Right lung (tissue), 10 donors: ENCODE measurements at places on chromosomes 1 and 21.

DNA sequence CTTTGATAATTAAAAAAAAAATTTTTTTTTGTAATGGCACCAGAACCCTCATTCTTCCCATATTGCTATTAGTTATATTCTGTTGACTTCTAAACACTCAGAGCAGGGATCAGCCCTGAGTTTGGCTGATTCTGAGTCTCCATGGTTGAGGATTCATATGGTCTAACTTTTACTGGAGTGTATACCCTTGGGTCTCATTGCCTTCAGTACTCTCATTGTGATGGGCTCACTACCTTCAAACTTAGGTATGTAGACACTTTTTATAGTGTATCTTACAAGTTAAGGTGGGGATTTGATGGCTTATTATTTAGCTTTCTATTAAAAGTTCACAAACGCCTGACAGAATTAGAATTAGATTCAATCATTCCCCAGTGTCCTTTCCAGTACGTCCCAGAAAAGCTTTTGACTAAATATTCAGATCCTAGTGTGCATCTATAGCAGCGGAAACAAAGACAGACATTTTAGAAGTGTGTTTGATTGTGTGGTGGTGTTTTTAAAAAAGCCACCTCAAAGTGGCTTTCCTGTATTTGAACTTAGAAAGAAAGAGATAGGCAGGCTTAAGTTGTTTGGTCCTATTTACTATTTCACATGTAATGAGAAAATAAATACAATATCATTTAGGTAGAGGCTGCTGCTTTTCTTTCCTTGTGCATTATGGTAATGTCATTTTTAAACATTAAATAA, 1.4 kb downstream of the MACF1 start:
- DNase-seq, result no peak

GRCh38 chr1:63813829-63814277, 40.0 kb downstream of the ROR1 start:
- DNase-seq, result no peak

DNA sequence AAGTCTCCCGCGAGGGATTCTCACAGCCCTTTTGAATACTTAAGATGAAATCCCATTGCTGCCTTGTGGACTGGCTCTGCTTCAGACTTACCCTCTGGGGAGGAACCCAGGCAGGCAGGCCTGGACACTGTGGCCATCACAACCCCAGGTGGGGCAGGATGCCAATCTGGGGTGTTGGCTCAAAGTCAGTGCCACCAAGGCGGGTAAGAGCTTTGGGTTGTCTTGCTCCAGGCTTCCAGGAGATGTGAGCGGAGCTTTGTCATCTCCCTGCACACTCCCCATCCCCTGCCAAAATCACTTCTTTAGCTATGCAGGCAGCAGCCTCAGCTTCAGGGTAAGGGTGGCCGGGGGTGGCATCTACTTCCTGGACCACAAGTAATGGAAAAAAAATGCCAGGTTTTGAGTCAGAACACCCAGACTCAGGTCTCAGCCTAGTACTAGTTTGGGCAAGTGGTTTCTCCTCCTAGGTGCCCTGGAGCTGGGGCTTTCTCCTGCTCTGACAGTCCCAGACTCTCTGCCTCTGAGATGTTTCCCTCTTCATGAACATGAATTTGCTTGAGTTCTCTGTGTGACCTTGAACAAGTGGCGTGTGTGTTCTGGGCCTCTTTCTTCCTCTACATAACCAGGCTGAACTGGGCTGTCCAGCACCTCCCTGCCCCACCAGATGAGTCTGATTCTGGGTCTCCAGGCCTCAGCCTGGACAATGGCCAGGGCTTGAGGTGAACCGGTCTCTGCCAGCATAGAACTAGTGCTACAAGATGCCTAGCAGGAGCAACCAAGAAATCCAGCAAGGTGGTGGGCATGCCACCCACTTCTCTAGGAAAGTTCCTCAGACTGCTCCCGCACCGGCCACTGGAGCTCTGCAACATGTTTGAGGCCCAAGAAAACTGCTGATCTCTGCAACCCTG, 65.4 kb downstream of the VWA5B1 start:
- no peak for DNase-seq

GRCh38 chr21:35511696-35512162, 462.6 kb upstream of the RUNX1 start:
- no peak for DNase-seq
